ENCODE measurements at places on chromosomes 1 and 21. TPM values are rescaled to one million over a fixed set of nuclear protein-coding genes. Genes with fewer than 3 reads are reported as not detected.

GRCh38 chr1:5913078-5913845 is 79.0 kb downstream of the NPHP4 start:
- no peak for DNase-seq

DNA sequence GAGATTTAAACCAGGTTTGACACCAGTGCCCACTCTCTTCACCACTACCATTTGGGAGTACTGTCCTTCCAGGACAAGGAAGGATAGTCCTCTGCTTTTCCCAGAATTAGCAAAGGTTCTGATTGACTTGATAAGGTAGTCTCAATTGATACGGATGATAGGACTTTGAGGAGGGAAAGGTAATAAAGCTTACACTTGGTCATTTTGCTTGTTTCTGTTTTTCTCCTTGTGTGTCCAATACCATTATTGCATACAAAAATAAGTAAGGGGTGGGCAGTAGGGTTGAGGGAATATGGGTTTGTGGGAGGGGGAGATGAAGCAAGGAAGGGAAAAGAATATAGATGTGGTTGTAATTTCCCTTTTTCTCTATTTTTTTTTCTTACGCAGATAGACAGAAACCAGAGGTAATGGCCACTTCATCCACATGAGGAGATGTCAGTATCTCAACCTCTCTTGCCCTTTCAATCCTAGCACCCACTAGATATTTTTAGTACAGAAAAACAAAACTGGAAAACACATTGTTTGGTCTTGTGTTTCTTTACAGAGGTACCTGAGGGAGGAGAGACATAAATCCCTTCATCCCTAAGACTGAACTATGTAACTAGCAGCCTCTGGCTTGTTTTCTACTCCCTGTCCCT is 2.6 kb downstream of the C1orf56 start:
- no peak for DNase-seq

MATN1 gene
- total RNA-seq: not detected

CD48 gene
- not detected for total RNA-seq

DNA sequence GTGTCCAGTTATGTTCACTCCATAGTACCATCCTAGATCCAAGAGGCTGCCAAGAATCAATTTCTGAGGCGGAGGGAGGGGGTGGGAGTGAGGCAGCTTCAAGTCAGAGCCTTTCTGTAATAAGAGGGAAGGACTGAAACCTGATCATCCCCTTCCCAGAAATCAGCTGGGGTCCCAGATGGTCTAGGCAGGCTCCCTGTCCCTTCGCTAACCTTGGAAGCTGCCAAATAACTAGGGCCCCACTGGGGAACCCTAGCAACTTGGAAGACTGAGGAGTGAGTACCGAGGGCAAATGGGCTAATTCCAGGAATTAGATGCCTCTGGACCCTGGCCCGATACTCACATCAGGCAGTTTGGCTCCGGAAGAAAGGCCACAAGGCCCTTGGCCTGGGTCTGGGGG is 113.3 kb downstream of the NAV1 start:
- DNase-seq: no peak

TRIM67 gene
- 0.58 TPM for total RNA-seq

GRCh38 chr1:75613916-75614315 is 3.0 kb upstream of the SLC44A5 start:
- DNase-seq: no peak

ARTN gene
- not detected for total RNA-seq

DNA sequence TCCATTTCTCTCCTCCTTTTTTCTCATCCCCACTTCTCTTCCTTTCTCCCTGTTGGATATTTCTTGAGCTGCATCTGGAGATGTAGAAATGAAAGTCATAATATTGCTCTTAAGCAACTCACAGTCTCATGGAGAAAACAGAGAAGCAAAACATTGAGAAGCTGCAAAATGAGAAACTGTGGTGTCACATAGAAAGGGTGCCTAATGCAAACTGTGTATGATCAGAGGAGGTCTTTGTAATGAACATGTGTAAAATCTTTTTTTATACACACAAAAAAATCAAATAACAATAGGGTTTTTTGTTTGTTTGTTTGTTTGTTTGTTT is 11.8 kb upstream of the SLAMF7 start:
- DNase-seq: no peak

BCL2L15 gene
- total RNA-seq: 0.23 TPM

DNA sequence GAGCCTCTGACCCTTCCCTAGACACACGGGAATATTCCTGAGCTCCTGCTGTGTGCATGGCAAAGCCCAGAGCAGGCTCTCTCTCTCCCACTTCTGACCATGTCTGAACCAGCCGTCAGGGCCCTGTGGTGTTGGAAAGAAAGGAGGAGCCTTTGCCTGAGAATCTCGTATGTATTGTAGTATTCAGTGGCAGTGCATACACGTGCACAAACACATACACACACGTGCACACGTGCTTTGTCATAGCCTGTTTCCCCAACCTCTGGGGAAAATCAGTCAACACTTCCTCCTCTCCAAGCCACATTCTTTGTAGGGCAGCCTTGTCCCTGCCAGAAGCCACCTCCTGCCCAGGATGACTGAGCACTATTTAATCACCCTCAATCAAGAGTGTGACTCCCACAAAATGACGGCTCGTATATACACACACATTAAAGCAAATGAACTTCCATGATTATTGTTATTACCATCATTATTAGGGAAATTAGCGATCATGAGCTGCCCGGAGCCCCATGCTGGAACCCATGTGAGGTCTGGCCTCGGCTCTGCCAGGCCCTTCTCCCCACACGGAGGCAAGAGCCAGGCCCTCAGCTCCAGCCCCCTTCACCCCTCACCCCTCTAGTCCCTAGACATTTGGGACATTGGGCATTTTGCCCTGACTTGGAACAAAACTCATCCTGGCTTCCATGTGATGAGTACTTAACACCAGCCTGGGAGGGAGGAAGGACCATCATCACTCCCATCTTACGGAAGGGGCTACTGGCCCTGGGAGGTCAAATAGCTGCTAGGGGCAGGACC is 331.9 kb downstream of the NPHP4 start:
- DNase-seq: no peak

- no peak for DNase-seq
Measured at GRCh38 chr1:7373876-7374562, 397.1 kb upstream of the VAMP3 start.

RAP1GAP gene
- not detected for total RNA-seq

INSRR gene
- not detected for total RNA-seq

DNA sequence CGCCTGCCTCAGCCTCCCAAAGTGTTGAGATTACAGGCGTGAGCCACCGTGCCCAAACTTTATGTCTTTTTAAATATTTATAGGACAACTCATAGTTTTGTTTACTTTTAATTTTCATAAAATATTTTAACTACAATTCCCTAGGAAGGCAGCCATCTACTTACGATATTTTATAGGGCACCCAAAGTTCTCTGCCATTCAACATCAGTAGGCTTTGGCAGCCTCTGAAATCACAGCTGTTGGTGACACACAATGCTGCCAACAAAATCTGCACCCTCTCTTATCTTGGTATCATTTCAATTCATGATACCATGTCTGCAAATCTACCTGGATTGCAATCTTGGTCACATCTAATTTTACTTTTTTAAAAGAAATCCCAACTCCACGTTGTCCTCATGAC is 27.1 kb upstream of the ERO1B start:
- DNase-seq: no peak

DNA sequence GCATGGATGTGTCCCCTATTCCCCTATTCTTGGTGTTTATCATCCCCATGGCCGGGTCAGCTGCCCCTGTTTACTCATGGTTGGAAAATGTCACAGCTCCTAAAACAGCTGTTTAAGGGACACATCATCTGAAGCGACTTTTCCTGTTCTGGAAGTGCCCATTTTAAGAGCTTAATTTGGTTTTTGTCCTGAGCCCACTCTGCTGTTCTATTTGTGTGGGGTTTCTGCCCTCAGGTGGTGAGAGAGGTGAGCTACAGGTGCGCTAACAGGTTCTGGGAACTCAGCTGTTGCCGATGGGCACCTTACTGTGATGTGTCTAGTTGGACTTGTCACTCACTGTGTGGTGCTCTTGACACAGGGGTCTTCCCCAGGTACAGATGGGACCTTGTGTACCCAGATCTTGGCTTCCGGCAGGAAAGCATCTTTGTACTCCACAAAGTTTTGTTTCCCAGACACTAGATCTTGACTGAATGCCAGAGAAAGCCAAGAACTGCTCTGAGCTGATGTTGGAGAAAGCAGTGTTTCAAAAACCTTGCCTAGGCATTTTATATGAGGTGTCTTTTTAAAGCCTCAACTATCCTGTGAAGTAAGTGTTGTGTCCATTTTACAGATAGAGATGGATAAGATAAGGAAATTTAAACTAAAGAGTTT is 59.0 kb upstream of the CD1D start:
- no peak for DNase-seq

DNA sequence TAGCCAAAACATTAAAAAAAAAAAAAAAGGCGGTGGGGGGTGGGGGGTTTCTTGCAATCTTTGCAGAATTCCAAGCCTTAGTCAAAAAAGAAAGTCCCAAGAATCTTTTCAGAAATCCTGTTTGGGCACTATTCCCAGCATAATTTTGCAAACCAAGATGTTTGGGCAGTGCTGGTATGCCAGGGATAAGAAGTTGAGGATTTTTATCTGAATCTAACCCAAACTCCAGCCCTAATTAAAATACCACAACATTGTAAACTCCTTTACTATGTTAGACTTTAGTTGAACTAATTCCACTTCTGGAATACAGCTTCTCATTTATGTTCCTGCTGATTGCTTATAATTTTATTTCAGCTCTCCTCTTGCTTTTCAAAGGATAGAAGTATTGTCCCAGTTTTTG is 504.1 kb upstream of the ADGRL2 start:
- DNase-seq: no peak

DNA sequence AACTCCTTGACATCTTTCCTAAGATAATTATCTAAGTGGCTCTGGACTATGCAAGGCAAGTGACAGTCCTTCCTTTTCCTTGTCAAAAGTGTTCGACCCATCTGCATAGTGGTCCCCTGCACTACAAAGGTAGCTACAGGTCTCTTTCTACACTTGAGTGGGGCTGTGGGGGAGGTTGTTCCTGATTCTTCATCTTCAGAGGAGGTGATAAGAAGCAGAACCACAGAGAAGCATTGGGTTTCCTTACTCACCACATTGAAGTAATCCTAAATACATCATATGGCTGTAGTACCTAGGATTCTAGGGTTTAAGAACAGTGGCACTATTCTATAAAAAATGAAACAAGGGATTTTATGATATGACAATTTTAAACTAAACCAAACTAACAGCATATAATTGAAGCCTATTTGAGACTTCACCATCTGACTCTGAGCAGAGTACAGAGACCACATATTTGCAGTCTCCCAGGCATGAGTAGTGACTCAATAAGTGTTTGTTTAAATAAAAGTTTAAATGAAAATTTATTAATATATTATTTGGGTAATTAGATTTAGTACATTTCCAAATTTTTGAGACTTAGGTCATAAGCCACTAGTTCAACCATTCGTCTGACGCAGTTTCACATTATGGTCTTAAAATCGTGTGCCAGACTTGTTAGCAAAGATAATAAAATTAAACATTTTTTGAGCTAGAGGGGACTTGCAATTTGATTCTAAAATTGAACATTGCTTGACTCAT is 54.9 kb upstream of the NEK7 start:
- DNase-seq: no peak

Data from glomerular endothelial cell (primary cell).